ENCODE measurements at places on chromosomes 16 and 17.
A peak's percentile ranks its signal among the peaks of the same experiment; 100 is the strongest.

DNA sequence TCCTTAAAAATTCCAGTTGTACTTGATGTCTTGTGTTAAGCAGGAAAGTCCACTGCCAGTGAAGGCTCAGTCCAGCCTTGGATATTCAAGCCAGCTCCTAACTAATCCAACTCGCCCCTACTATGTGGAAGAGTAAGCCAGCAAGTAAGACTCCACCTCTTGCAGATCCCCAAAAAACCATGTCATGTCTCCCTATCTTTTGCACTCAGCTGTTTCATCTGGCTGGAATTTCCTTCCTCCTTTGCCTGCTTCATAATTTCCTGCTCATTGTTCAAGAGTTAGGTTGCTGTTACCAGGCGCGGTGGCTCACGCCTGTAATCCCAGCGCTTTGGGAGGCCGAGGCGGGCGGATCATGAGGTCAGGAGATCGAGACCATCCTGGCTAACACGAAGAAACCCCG, 37.8 kb downstream of the RBBP6 start:
- DNase-seq = no peak

DNA sequence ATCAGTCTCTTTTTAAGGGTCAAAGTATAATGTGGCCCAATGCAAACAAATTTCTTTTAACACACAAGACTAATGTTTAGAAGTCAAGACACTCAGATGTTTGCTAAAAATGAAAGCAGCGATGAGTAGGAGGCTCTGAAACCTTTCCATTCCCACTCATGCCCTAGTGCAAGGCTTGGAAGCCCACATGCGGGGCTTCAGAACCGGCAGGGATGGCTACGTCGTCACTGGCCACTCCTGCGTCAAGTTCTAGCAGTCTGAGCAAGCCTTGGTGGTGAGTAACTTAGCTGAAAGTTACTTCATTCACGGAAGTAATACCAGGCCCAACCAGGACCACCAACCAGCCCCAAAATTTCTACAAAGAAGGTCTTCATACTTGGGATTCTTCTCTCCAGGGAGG, 14.8 kb upstream of the TMED6 start:
- DNase-seq = no peak

GRCh38 chr17:55284944-55285339, 20.2 kb downstream of the HLF start:
- DNase-seq = no peak

DNA sequence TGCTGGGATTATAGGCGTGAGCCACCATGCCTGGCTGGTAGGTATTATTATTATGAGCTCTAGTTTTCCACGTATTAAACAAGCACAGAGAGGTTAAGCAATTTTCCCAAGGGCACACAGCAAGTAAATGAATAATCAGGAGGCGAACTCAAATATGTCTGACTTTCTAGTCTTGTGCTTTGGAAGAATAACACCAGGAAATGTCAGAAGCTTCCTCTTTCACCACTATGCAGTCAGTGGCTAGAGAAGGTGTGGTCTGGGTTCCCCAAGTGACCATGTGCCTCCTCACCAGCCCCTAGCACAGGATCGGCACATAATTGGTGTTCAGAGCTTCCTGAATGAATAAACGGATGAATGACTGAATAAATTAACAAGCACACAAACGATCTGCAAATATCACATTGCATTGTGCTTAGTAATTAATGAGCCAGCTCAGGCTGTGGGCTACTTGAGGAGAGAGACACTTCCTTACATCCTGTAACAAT, 21.6 kb upstream of the SCNN1B start:
- no peak for DNase-seq

DNA sequence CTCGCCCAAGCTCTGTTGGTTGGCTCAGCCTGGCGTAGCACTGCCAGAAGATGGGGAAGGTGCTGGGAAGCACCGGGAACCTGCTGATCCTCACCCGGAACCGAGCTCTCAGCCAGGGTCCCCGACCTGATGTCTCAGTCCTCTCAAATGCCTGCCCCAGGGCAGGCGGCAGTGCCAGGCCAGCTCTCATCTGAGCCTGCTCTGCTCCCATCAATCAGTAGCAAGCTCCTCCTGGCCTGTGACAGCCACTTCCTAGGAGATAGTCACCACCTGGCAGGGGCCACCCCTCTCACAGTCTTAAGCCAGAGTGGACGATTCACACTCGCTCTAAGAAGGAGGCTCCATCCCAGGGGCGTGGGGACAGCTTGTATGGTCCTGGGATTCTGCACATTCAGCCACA, 62.0 kb downstream of the ENGASE start:
- DNase-seq = no peak

- no peak for DNase-seq
These were observed 30.2 kb downstream of the PLD6 start for GRCh38 chr17:17175917-17176316.

DNA sequence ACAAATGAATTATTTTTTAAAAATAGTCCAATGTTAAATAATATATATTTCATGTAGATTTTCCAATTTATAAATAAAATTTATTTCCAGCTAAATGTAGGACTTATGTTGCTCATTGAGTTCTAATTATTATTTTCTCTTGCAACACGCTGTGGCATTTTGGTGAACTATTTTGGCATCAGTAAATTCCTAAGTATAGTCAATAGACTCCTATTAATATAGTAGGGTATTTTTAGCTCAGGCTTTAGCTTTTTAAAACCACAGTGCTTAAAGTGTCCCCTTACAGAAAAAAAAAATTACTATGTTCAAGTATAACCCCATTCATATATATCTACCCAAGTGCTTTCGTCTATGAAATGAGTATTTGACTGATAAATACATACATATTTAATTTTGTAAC, 919.2 kb upstream of the SOX9 start:
- no peak for DNase-seq

DNA sequence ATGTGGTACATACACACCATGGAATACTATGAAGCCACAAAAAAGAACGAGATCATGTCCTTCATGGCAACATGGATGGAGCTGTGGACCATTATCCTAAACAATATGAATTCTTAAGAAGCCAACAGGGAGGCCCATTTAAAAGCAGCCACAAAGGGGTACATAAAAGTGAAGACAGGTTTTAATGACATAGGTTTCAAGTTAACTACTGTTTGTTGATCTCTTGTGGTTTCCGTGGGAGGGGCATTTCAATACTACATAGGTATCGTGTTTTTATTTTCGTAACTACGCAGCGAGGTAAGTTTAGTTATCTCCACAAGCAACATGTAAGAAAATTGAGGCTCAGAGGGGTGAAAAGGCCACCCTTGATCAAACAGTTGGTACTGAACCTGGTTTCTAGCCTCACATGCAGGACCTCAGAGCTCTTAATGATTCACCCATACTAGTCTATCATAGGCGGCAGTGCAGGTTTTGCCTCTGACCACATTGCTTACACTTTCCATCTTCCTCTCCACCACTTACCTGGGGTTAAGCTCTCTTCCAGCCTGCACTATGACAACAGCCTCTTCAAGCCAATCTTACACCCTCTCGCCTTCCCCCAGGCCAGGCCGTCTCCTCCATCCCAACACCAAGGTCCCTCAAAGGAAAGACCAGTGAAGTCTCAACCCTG, 534.1 kb upstream of the HSBP1 start:
- DNase-seq = no peak

- no peak for DNase-seq
These were observed 30.8 kb downstream of the GPR139 start for GRCh38 chr16:20042848-20043247.

- no peak for DNase-seq
These were observed 61.1 kb downstream of the PECAM1 start for GRCh38 chr17:64329588-64329987.

GRCh38 chr16:56983211-56983751, 6.1 kb upstream of the NLRC5 start:
- DNase-seq = no peak

- DNase-seq = no peak
These were observed 32.5 kb downstream of the MARF1 start for GRCh38 chr16:15610369-15610871.

- no peak for DNase-seq
These were observed 3.4 kb upstream of the TM4SF5 start for GRCh38 chr17:4768298-4768697.

DNA sequence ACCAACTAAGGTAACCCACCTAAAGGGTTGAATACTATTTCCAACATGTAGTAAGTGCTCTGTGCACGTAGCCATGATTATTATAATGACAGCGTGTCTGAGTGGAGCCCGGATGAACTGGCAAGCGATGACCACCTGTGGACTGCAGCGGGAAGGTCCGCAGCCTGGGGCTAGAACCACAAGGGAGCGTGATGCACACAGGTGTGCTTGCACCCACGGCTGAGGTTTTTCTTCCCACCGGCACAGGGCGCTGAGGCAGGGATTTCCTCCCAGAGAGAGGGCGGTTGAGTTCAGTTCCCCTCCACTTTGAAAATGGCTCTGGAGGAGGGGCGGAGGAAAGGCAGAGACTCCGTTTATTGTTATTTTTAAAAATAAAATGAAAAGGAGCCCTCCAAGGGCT, 221.7 kb upstream of the HSBP1 start:
- DNase-seq = no peak

DNA sequence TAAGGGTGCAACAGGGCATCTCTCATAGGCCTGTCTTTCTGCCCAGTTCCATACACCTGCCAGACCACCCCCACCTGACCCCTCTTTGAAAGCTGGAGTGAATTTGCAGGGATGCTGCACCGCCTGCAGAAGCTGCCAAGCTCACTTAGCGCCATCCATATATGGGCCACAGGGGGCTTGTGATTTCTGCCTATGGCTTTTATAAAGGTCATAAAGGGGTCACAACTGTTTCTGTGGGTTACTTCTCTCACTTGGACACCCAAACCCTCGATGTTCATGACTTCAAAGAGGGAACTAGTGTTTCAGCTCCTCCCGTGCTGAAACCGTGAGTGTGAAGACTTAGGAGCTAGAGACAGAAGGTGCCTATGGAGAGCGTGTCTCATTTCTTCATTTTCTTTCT, 23.9 kb upstream of the MEAK7 start:
- DNase-seq = peak; percentile 19

- DNase-seq = no peak
These were observed 3.3 kb upstream of the AXIN2 start for GRCh38 chr17:65564793-65565192.

GRCh38 chr16:87538160-87538559, 45.3 kb upstream of the ZCCHC14 start:
- DNase-seq = no peak

DNA sequence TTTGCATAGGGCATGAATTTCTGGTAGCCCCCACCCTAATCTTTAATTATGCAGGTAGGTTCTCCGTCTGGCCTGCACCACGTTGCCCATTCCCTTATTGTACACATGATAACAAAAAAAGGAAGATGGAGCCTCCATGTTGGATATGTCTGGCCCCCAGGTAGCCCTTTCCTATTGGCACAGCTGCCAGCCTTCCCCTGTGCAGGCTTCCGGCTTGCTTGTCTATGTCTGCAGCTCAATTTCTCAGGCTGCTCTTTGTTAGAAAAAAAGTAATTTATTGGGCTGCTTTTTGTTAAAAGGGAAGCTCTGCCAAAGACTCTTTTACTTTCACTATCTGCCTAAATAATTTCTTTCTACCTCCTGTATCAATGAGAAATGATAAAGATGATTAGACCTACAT, 5.5 kb downstream of the OR1A1 start:
- no peak for DNase-seq

DNA sequence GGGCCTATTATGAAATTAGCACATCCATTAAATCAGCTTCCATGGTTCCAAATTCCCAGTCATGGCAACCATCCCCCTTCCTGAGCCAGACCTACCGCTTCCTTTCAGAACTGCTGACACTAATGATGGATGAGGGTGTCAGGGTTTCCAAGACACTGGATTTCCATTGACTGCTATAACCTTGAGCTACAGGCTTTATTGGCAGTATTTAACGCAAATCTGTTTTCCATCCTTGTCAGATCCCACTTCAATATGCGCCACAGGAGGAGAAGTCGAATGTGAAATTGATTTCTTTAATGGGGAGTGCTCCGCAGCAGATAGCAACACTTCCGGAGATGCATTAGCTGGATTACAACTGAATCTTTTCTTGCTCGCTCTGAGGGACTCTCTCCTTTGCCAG, 197.1 kb downstream of the HS3ST4 start:
- no peak for DNase-seq

GRCh38 chr17:74211141-74211911, 2.0 kb upstream of the TTYH2 start:
- no peak for DNase-seq

DNA sequence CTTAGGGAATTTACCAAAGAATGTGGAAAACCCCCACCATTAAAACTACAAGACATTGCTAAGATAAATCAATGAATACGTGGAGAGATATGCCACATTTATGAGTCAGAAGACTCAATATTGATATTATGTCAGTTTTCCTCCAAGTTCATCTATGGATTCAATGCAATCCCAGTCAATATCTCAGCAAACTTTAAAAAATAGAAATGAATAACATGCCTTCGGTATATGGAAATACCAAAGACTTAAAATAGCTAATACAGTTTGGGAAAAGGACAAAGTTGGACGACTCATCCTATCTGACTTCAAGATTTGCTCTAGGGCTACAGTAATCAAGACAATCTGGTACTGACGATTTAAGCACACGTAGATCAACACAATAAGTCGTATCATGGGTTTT, 31.2 kb downstream of the PIK3R5 start:
- no peak for DNase-seq

DNA sequence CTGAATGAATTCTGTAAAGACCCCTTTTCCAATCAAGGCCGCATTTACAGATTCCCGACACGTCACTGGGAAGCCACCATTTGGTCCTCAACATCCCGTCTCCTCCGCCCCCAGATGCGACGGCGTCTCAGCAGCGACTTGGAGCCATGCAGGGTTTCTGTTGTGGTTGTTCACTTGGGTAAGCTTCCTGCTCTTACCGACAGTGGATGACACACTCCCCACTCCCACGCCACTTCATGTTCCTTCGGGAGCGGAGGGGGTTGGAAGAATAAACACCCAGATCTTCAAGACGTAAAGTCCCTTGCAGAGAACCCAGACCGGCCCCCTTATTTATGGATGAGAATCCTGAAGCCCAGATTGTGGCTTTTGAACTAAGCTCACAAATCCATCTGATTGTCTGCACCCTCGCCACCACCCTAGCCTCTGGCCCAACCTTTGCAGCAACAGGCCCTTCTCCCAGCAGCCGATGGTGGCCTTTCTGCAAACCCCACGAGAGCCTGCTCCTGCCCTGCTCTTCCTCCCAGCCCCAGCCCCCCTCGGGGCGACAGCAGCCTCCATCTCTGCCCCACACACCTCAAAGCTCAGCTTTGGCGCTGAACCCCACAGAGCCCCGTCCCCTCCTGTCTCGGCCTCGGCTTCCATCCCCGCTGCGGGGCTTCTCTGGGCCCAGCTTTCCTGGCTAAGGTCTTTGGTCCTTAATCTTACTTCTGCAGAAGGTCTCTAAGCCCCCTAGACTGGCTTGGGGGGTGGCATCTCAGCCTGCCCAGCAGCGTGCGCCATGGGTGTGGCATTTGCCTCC, 19.0 kb upstream of the OSGIN1 start:
- DNase-seq = no peak

- no peak for DNase-seq
These were observed 80.6 kb downstream of the LMF1 start for GRCh38 chr16:890217-890616.
